ENCODE measurements at places on chromosomes 12 and 14.

- DNase-seq = no peak
These were observed 151.4 kb downstream of the SLC35F4 start for GRCh38 chr14:57714487-57714931.

- DNase-seq = no peak
These were observed 417 bp downstream of the GLS2 start for GRCh38 chr12:56487448-56488040.

DNA sequence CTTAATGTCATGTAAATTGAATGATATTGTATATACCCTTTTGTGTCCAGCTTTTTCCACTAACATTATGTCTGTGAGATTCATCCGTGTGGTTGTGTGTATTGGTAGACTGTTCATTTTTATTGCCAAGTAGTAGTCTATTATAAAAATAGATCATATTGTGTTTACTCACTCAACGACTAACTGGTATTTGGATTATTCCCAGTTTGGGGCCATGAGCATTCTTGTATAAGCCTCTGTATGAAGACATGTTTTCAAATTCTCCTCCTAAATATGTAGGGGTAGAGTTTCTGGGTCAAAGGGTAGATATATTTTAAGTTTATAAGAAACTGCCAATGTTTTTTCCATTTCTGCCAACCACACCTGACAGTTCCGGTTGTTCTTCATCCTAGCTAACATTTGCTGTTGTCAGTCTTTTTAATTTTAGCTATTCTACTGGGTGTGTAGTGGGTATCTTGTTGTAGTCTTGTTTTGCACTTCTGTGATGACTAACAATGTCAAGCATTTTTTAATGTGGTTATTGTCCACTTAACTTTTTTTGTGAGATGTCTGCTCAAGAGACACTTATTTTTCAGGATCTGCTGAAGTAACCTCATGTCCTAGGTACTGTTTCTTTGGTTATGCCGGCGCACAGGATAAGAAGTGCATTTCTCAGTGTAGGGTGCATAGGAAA is 93.2 kb downstream of the DACT1 start:
- no peak for DNase-seq

DNA sequence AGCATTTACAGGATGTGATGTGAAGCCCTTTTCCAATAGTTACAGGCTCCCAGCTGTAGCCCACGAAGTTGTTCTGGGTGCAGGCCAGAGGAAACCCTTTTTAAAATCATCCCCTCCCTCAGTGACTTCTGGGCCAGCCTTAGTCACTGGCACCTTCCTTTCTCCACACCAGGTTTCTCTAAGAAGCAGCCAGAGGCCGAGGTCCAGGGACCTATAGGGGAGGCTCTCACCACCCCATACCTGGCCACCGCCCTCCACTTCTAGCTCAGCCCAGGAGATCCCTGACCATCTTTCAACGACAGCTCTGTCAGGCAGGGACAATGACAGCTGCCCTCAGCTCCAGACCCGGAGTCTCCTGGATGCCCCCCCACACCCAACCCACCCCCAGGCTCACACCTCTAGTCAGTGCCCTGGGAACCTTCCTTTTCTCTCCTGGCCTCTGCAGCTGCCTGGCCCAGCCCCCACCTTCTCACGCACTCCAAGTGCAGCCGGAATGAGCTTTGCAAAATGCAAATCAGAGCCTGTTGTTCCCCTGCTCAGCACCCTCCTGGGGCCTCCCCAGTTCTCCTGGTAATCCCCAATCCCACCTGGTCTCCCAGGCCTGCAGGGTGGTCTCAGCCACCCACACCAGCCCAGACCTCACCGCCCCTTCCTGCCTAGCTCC is 46.7 kb downstream of the TESC start:
- DNase-seq = no peak

GRCh38 chr12:87430444-87430843 is 598.8 kb downstream of the C12orf50 start:
- no peak for DNase-seq

GRCh38 chr14:75162631-75163030 is 13.8 kb downstream of the TMED10 start:
- DNase-seq = no peak

- DNase-seq = peak; percentile 19
These were observed 14.7 kb upstream of the TEAD4 start for GRCh38 chr12:2944401-2945047.

DNA sequence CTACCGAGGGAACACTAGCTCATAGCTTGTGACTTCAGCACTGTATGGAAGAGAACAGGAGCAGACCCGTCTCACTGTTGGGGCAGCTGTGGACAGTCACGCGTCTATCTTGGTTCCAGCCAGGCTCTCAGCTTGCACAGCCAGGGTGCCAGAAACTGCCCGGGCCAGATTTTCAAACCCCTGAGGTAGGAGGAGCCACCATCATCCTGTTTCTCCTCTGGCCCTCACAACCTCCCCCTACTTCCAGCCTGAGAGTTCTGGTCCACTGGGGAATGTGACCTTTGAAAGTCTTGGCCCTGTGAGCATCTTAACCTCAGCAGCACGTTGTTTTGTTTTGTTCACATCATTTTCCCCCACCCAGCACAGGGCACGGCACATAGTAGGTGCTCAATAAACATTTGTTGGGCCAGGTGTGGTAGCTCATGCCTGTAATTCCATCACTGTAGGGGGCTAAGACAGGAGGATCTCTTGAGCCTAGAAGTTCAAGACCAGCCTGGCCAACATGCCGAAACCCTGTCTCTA is 50.4 kb downstream of the PSMA6 start:
- DNase-seq = no peak

DNA sequence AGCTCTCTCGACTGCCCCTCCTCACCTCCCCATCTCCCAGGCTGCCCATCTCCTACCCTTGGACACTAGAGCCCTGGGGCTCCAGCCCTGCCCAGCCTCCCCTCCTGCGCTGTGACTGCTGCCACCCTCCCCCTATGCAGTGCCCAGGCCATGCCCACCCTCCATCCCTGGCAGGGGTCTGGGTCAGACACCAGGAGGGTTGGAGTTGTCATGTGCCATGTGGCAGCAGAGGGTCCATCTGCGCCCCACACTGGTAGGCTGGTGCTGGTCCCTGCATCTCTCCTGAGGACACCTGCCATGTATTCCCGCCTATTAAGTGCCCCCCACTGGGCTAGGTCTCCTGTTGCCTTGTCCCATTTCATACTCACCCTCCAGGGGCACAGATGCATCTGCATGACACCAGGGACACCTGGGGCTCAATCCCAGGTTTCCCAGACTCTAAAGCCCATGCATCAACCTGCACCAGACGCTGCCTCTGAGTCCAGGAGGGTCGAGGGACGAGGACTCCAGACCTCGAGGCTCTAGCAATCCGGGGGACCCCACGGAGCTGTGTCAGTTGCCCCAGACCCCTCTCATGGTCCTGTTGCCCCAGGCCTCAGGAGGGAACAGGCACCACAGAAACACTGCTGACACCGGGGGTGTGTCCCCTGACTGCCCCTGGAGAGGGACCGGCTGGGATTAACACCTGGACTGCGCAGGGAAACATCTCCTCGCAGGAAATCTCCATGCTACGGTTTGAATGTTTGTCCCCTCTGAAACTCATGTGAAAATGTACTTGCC is 23.4 kb upstream of the SFSWAP start:
- no peak for DNase-seq

DNA sequence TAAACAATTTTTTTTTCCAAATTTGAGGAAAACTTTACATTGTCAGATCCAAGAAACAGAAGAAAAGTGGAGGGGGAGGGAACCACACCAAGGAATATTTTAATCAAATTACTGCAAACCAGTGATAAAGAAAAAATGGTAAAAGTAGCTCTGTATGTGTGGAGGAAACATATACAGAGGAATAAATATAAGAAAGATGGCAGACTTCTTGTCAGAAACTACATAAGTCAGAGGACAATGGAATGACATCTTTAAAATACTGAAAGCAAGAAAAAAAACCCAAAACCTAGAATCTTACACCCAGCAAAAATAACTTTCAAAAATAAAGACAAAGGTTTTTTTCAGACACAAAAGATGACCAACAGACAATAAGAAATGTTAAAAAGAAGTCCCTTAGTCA is 10.2 kb upstream of the LLPH start:
- no peak for DNase-seq

GRCh38 chr12:114998118-114998749 is 314.3 kb upstream of the TBX3 start:
- DNase-seq = no peak

DNA sequence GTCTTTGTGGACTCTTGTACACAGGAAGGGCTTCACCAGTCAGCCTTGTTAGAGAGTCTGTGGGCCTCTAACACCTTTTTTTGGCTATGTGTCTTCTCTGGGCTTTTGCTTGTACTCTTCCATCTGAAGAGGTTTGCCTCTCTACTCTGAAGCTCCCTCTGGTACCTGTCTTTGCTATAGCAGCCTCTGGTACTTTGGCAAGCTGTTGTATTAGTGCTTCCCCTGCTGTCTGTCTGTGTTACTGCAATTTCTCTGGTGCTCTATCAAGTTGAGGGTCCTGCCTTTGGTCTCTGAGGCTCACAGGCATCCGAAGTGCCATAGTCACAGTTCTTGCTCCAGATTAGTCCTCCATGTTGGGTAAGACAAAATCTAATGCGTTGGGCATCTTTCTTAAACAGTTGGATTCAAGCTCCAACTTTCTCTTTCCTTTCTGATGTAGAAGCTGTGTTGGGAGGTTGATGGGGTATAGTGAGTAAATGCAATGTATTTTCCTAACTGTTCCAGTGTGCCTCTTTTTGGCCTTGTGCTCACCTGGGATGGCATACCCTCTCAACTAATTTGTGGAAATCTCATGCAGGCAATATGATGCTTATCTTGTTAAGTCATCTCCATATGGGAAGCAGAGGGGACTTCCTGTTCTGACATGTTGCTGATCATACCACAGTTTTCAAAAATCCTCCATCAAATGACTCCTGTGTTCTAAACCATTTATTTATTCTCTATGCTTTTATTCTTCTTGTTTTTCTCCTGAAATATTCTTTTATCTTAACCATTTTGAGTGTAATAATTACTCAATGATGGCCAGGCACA is 88.8 kb downstream of the ATF7IP start:
- DNase-seq = no peak

- DNase-seq = no peak
These were observed 6.8 kb upstream of the NR4A1 start for GRCh38 chr12:52044292-52044983.

DNA sequence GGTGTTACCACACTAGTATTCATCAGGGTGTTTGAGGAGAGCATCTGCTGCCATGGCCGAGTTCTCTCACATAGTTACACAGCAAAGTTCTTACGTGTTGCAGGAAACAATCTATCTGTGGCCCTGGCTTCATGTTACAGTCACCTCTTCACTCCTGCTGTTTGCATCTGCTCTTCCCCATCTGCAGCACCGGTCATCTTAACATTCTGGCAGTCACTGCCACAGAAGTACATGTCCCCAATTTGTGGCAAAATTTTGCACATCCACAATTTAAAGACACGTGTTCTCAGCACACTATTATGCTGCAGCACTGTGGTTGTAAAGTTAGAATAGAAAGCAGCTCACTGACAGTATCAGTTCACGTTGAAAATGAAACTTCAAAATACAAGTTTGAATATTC is 23.2 kb downstream of the MAPK1IP1L start:
- DNase-seq = no peak

- no peak for DNase-seq
These were observed 88.5 kb upstream of the METAP2 start for GRCh38 chr12:95385246-95386035.

- DNase-seq = no peak
These were observed 203.8 kb upstream of the SFSWAP start for GRCh38 chr12:131507094-131507493.

DNA sequence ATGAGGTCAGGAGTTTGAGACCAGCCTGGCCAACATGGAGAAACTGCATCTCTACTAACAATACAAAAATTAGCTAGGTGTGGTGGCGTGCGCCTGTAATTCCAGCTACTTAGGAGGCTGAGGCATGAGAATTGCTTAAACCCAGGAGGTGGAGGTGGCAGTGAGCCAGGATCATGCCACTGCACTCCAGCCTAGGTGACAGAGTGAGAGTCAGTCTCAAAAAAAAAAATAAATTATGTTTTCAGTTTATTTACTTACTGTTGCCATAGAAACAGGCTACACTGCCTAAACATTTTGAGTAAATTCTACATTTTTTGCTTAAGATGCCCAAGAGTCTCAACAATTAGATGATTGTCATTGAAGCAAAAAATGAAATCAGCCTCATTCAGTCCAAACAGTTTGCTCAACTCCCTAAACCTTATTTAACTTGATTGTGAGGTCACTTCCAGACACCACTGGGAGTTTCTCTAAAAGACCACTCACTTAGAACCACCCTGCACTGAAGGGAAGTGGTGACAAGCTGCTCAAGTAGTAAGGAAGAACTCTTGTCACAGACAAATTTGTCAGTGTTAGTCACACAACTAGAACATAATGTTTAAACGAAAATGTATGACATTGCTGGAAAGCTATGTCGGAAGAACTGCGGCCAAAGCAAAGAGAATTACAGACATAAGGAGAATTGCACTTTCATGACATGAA is 9.8 kb upstream of the GNPNAT1 start:
- DNase-seq = no peak

DNA sequence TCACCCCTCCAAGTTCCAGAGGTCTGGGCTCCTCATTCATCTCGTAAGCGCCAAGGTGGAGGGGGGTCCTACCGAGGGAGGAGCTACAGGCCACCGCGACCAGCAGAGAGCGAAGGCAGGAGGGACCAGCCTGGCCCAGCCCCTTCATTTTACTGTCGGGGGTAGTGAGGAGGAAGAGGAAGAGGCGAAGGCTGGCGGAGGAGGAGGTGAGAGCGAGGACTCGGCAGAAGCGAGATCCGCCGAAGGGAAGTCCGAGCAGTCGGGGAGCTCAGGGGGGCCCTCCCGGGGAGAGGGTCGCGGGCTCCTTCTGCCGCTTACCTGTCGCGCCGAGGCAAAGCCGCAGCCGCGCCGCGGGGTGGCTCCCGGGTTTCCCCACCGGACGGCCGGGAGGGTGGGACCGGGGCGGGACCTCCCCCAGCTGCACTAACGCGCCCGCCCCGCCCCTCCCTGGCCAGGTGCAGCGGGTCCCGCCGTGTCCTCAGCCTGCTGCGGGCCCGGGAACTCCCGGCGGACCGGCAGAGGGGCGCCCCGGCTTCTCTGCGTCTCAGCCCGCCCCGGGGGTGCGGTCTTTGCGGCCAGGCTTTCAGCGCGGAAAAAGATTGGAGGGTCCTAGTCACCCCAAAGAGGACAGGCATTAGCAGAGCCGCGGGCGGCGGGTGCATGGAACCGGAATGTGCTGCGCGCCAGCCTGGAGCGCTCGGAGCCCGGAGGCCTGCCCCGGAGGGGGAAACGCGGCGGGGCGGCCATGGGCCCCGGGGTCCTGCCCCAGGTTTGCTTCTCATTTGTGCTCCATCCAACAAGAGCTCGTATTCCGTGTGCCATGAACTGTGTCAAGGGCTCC is at the start of gene GALNT6:
Gene GALNT6, minus strand, starts transcription at position 124 of the 841 bp plus-strand sequence. CDS start 11,625 bp downstream, outside the sequence.
- DNase-seq = peak; percentile 67

Data from activated T-helper 9 cell treated with anti-CD3 and anti-CD28 coated beads, Interleukin-2, amount 50 U/mL, for 16 hours (primary cell).